ENCODE measurements at places on chromosomes 7 and 10.
A peak's percentile ranks its signal among the peaks of the same experiment; 100 is the strongest.

DNA sequence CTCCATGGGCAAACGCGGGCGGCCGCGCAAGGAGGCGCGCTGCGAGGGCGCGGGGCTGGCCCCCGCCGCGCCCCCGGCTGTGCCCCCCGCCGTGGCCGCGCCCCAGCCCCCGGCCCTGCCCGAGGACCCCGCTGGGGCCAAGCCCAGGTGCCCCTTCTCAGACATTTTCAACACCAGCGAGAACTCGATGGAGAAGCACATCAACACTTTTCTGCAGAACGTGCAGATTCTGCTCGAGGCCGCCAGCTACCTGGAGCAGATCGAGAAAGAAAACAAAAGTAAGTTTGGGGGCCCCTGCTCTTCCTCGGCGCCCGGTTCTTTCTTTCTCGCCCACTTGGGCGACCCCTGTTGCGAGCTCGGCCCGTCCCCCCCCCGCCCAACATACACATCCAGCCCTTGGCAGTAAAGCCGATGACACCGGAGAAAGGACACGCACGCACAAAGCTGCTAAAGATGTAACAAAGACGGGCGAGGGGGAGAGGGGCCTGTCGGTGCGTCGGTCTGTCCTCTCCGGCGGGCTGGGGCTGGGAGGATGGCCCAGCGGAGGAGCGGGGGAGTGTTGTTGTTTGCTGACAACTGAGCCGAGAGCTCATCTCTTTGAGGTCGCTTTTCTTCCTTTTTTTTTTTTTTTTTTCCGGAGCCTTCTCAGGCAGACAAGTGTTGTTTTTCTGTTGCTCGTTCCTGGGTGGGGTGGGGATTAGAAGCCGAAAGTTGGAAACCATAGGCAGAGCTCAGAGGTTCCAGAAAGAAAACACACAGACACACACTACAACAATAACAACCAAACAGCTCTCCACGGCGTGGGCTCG is 604 bp downstream of the MXI1 start:
- peak; percentile 78 for DNase-seq

- no peak for DNase-seq
Measured at GRCh38 chr7:71770269-71770907, 638.4 kb downstream of the GALNT17 start.

DNA sequence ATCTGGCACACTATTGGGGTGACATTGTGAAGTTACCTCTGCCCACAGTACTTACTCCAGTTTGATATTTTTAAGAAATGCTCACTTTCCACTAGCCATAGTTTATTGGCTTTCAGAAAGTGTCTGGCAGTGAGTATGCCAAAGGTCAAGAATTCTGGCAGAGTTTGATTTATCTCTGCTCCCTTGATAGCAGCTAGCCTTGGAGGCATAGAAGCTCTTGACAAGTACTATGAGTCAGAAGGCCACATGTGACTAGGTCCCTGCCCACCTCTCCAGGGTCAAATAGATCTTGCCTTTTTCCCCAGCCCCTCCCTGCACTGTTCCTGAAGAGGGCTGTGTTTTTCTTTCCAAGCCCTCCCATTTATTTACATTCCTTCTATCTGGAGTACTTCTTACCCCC is 202.2 kb downstream of the AUTS2 start:
- no peak for DNase-seq

- no peak for DNase-seq
Measured at GRCh38 chr7:2640482-2640830, 8.7 kb downstream of the TTYH3 start.

- DNase-seq = no peak
Measured at GRCh38 chr7:128215281-128215680, 25.8 kb upstream of the LEP start.

GRCh38 chr10:119190353-119190752 is 11.7 kb upstream of the PRDX3 start:
- DNase-seq = no peak

- DNase-seq = no peak
Measured at GRCh38 chr7:128728598-128728997, 10.6 kb upstream of the CALU start.

- no peak for DNase-seq
Measured at GRCh38 chr10:25815999-25816768, 117.8 kb upstream of the MYO3A start.

DNA sequence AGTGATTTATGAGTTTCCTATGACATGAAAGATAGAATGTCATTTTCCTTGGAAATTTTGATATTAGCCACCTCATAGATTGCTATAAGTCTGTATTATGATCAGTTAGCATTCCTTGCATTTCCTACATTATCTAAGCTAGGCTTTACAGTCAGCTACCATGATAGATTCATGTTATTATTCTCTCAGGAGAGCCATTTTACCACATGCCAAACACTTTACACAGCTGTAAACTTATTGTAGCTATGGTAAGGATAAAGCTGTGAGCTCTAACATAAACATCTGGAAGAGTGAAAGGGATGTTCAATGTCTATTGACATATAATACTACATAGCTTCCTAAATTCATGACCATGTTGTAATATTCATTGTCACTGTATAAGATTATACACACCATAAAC is 608.0 kb downstream of the PHTF2 start:
- no peak for DNase-seq

DNA sequence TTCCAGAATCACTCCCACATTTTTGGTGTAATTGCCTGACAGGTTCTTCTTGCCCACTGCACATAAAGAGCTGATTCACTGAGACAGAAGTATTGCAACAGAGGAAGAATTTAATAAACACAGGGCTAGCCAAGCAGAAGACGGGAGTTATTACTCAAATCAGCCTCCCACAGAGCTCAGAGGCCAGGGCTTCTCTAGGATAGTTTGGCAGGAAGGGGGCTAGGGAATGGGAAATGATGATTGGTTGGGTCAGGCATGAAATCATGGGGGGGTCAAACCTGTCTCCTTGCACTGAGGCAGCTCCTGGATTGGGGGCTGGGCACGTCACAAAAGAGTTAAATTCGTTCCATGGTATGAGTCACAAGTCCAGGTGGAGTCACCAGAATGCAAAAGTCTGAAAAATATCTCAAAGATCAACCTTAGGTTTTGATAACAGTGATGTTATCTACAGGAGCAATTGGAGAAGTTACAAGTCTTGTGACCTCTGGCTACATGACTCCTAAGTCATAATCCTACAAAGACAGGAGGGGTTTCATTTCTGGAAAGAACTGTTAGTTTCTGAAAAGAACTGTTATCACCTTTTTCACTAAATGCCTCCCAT is 30.2 kb upstream of the ERCC6 start:
- no peak for DNase-seq

GRCh38 chr7:4245866-4246470 is 436.1 kb upstream of the FOXK1 start:
- DNase-seq = no peak

DNA sequence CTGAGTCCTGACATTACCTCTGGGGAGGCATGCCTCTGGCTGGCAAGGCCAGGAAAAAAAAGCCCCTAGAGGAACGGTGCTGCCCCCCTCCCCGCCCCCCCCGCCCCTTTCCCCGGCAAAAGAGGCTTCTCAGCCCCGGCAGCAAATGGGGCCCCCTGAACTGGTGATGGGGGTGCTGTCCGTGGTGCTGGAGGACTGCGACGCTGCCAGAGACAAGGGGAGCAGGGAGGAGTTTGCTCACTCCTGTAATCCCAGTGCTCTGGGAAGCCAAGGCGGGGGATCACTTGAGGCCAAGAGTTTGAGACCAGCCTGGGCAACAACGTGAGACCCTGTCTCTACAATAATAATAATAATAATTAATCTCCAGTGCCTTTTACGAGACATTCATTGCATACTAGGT is 23.7 kb downstream of the SRRM3 start:
- DNase-seq = peak; percentile 20

DNA sequence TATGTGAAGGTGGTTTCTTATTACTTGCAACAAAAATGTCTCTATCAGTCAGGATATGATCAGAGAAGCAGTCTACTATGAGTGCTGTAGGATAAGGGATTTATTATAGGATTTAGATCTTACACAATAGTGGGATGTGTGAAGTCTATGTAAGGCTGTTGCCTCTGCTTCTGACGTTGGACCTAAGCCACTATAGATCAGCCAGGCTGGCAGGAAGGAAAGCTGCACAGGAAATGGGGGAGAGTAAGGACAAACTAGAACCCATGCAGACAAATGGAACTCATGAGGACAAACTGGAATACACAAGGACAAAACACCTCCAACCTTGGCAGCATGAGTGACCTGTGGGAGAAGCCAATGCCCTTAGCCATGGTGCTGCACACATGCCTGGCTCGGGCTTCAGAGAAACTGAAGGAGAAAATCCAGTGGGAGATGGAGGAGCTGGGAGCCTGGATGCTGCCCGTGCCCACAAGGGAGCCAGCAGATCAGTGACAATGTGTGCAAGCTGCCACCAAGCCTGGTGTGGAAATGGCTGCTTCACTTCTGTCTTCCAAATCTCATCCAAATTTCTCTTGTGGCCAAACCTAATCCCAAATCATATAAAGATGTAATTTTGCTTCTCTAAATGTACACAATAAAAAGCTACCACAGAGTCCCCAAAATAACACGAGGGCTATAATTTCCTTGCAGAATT is 147.0 kb upstream of the PCGF5 start:
- DNase-seq = no peak

- DNase-seq = no peak
Measured at GRCh38 chr10:50874723-50875122, 10.7 kb downstream of the A1CF start.

GRCh38 chr10:52442576-52442975 is 128.5 kb downstream of the DKK1 start:
- no peak for DNase-seq

DNA sequence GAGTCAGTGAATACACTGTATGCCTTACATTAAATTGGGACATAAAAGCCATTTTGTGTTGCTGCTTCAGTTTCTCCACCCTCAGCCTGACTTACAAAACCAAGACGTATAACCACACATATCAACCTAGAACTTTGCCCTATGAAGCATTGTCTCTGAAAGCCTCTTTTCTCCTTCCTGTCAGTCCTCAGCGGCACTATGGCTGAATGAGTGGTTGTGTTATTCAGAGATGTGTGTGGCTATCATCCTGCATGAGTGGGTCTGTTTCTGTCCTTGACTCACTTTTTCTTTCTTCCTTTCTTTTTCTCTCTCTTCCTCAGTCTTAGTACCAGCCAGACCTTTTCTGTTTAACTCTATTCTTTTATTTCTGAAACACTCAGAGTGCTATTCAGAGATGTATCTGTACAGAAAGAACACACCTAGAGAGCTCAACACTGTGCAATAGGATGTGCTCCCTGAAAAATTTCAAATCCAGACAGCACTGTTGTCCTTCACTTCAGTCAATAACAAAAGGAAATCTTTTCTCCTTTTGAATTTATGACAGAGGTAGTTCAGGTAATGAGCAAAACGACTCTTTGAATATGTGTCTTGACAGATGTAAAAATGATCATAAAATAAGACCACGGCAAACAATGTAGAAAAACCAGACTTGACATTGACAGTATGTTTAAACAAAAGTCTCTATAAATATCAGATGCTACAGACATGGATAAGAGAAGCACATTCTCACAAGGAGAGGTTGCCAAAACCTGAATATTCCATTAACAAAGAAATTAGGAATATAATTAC is 163.3 kb upstream of the FEZF1 start:
- no peak for DNase-seq

- no peak for DNase-seq
Measured at GRCh38 chr7:116242178-116242577, 31.8 kb downstream of the TES start.

DNA sequence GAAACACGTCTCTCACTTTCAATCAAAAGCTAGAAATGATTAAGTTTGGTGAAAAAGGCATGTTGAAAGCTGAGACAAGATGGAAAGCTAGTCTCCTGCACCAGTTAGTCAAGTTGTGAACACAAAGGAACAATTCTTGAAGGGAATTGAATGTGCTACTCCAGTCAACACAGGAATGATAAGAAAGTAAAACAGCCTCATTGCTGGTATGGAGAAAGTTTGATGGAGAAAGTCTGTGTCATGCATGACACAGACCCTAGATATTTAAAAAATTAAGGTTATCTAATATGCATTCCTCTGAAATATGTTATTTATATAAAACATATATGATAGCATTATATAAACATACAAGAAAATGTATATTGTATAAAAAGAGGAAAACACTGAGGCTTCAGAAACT is 699.4 kb upstream of the FZD8 start:
- no peak for DNase-seq

DNA sequence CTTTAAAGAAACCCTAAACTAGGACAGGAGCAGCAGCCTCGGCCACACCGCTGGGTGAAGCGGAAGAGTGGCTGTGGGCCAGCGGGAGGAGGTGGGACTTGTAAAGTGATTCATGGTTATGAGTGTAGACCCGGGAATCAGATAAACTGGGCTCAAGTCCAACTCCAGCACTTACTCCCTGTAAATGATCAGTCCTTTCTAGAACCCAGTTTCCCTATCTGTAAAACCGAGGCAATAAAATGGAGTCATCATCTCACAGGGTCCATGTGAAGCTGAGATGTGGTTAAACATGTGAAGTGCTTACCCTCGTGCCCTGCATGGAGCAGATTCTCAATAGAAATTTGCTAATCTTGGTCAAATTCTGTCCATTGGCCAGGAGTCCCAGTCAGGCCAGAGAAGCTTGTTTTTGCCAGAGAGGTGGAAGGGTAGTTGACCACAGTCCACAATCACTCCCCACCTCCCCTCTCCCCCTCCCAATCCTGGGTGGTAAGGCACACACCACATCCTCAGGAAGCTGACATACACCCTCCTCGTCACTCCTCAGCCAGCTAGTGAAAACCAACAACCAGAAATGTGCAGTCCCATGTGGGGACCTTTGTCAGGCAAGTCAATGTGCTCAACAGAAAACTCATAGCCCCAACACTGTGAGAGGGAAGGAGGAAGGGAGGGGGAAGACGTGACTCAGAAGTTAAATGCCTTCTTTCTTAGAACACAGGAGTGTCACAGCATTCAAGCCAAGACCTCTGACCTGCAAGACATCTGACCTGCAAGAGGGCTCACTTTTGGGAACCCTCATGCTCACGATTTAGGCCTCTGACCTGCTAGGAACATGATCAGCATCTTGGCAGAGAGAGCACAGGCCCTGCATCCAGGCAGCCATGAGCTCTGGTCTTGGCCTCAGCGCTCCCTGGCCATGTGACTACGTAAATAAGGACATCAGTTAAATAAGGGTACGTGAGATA is 145.1 kb downstream of the PLXNA4 start:
- DNase-seq = peak; percentile 75

- DNase-seq = no peak
Measured at GRCh38 chr7:127375631-127376030, 16.9 kb downstream of the ZNF800 start.

DNA sequence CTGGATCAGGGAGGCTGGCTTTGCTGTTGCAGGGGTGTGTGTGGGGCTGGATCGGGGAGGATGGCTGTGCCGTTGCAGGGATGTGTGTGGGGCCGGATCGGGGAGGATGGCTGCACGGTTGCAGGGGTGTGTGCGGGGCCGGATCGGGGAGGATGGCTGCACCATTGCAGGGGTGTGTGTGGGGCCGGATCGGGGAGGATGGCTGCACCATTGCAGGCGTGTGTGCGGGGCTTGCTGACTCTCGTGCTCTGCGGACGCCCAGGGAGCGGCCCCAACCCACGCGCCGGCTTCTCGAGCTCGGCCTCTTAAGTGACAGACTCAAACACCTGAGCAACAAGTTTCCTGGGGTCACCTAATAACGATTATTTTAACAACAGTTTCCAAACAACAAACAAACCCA is 518.2 kb downstream of the DNAJB6 start:
- DNase-seq = no peak

GRCh38 chr7:106417273-106417902 is 132.6 kb upstream of the NAMPT start:
- DNase-seq = no peak

GRCh38 chr7:140170375-140170774 is 6.4 kb downstream of the KDM7A start:
- DNase-seq = no peak
